ENCODE measurements at places on chromosomes 1 and 21.

DNA sequence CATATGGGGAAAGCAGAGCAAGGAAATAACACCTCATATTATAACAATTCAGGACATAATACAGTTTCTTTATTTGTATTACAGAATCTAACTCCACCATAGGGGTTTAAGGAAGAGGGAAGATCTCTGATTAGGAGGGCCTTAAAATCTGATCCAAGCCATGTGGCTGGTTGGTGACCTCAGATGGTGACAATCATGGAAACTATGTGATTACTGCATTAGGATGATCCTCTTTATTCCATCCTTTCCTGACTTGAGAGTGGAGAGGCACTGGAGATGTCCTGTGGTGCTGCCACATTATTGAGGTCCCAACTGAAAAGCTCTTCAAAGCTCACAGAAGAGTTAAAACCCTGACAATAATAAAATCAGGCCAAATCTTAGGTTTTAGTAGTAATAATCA is 168.1 kb upstream of the BEND5 start:
- DNase-seq = no peak

DNA sequence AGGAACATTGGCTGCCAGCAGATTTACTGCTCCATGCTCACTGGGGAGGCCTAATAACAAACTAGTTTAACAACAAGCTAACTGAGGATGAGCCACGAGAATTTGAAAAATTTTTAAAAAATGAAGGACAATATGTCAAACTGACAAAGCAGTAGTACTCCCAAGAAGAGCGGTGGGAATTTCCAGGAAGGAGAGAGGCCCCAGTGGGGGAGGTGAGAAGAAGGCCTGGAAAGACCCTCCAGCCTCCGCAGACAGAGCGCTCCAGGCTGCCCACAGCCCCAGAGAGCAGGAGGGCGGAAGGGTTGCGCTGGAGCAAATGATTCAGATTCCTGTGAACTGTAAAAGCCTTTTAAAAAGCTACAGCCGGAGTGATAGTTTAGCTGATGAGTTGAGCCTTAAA is 78.5 kb downstream of the SIPA1L2 start:
- DNase-seq = no peak

DNA sequence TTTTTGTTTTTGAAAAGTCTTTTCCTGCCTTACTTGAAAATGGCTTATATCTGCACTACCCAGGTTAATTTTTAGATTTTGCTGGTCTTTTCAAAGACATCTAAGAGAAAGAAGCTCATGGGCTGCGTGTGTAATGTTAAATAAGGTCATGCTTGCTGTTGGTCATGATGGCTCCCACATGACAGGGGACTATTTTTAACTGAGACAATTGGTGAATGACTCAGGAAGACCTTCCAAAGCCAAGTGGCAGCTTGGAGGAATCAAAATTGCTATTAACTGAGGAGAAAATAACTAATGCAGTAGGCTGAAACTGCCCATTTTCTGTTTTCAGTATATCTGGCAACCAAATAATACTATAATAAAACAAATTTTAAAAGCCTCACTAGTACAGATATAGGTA is 117.1 kb upstream of the SPAG17 start:
- no peak for DNase-seq

DNA sequence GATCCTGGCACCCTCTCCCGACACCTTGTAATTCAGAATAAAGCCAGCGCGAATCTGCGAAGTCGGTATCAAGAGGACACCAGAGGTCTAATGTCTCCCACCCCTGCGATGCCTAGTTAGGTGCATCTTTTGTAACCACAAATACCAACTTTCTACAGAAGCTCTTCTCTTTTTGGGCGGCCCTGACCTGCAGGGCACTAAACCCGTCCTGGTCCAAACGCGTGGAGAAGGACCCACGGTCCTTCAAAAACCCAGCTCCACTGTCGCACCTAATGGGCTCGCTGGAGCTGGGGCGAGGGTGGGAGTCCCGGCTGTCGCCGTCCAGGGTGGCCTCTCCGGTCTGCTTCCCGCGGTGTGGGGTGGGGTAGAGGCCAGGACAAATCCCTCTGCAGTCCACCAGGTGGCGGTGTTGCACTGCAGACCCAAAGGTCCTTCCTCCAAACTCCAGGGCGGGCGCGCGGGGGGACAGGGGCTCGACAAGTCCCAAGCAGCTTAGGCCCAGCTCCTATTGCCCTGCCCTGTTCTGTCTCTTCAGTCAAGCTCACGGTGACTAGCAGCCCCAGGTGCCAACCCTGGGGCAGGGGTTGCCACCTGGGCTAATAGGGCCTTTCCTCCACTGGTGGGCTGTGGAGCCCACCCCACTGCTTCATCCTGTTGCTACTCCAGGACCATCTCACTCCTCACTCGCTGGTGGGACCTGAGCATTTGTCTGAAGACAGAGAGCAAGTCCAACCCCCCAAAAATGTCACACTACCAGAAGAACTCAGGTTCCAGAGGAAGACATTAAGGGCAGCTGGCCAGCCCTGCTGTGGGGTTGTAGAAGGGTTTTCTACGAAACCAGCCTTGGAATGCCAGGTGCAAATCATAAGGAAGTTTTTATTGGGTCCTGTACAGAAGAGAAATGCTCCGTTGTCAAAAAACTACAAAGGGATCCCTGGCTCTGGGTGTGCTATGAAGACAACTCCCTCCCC is 2.8 kb downstream of the HES3 start:
- DNase-seq = peak; percentile 91

Measured in stimulated activated CD8-positive, alpha-beta memory T cell treated with anti-CD3 and anti-CD28 coated beads, Interleukin-4, amount 100 ng/mL, for 48 hours (primary cell).